Endothelial cell of umbilical vein (primary cell): ENCODE measurements at places on chromosomes 11 and 22. TPM values are rescaled to one million over a fixed set of nuclear protein-coding genes. Genes with fewer than 3 reads are reported as not detected.

L3MBTL2 gene
- 28.2 and 29.5 TPM in 2 replicates for polyA plus RNA-seq

RNF121 gene
- polyA plus RNA-seq = 86.6 and 99.9 TPM in 2 replicates

TIGD3 gene
- 0.18 TPM in 2 replicates for polyA plus RNA-seq

ASCL2 gene
- polyA plus RNA-seq = not detected in 2 replicates

ELMOD1 gene
- polyA plus RNA-seq = 0.80 and 1.6 TPM in 2 replicates

PNPLA5 gene
- polyA plus RNA-seq = not detected in 2 replicates

MRGPRE gene
- not detected in 2 replicates for polyA plus RNA-seq
